Erythroblast (primary cell): ENCODE measurements at places on chromosomes 6 and 20.

- no peak for DNase-seq
These were observed 638 bp upstream of the MYL9 start for GRCh38 chr20:36540551-36541211.

- DNase-seq: no peak
These were observed 441.9 kb upstream of the ID4 start for GRCh38 chr6:19395316-19395715.

DNA sequence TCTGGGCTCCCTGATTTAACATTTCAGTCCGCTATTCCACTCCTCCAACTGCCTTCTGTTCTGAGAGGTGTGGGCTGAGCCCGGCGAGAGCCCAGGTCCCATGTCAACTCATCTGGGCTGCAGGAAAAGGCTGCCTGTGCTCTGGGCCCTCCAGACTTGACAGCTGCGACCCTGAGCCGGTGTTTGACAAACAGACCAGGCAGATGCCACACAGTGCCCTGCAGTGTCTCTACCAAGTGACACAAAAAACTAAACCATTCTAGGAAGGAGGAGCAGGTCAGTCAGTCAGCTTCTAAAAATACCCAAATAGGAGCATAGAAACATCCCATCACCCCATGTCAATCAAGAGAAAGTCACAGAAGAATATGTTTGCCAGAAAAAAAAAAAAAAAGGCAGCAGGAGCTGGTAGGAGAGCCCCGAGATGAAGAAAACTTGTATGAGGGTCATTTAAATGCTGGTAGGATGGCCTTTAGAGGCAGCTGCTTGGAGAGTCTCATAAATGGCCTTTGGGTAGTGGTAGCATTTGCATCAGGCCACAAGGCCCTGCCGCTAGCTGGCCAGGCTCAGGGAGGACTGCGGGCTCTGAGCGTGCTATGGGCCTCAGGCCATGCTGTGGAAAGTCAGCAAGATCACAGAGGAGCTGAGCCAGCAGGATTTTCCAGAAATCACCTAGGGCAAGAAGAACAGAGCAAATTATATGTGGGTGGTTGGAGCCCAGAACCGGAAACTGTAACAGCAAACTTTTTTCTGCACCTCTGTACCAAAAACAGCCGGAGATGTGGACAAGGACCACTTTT is 36.6 kb upstream of the GFOD1 start:
- DNase-seq: no peak

DNA sequence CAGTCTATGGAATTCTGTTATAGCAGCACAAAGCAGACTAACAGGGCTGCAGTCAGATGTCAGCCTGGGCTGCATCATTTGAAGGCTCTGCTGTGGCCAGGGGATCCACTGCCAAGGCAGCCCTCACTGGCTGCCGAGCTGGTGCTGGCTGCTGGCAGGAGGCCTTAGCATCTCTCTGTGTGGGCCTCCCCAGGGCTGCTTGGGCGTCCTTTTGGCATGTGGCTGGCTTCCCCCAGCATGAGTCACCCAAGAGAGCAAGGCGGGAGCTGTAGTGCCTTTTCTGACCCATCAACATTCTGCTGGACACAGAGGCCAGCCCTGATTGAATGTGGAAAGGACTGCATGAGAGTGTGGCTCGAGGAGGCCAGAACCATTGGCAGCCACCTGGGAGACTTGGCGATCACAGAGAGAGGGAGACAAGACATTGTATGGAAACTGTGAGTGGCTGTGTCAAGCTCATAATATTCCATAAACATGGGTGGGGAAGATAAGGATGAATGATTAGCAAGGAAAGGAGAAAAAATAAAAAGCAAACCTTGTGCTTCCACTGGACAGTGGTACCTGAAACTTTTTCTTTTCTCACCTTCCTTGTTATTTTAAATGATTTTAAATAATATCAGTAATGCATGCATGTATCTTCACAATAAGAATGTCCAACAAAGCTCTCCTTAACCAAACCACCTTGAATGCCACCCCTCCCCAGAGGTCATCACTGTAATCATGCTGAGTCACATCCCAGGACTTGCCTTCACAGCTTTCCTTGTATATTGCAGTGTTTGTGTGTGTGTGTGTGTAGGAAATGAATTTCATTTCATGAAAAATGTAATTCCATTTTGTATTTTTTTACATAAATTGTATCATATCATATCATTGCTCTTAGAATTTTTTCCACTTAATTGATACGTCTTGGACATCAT is 55.0 kb upstream of the VSX1 start:
- no peak for DNase-seq

- no peak for DNase-seq
These were observed 74.7 kb downstream of the PTCHD4 start for GRCh38 chr6:48036316-48036715.

GRCh38 chr6:32809171-32809570 is 7.6 kb downstream of the HLA-DOB start:
- no peak for DNase-seq

DNA sequence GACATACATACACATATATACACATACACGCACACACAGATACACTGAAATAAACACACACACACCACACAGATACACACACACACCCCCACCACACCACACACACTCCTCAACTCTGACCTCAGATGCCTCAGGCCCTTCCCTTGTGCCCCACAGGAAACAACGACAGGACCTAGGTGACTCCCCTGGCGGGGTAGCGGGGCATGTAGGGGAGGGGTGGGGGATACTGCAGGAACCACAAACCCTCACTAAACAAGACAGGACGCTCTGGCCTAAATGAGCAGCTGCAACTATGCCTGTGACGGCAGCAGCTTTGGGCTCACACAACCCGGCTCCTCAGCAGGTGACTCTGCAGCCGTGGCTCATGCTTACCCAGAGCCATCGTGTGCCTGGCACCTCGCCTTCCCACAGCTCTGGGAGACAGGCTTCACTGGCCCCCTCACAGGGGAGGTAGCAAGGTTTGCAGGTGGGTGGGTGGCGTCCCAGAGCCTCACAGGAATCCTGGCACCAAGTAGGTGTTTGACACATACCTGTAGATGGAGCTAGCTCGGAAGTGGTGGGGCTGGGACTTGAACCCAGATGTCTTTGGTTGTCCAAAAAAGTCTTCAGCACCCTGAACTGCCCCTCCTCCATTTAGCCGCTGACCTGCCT is 100.8 kb downstream of the GRM4 start:
- no peak for DNase-seq

- no peak for DNase-seq
These were observed 81.7 kb upstream of the NXT1 start for GRCh38 chr20:23268792-23269354.

DNA sequence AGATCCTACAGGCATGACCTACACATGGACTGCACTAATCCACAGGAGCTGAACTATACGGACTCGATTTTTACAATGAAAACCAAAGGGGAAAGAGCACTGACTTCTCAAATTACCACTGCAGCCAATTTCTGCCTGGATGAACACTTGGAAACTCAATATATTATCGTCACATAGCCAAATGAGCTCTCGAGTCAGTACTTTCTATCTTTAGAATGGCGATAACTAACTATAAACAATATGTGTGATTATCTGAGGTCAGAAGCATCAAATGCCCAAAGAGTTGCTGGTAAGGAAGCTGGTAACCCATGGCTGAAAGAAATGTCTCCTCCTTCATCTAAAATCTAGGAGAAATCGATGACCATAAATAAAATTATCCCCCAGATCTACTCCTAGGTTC is 86.7 kb downstream of the KIF16B start:
- DNase-seq: no peak

- no peak for DNase-seq
These were observed 82.9 kb upstream of the MLN start for GRCh38 chr6:33886673-33887144.

DNA sequence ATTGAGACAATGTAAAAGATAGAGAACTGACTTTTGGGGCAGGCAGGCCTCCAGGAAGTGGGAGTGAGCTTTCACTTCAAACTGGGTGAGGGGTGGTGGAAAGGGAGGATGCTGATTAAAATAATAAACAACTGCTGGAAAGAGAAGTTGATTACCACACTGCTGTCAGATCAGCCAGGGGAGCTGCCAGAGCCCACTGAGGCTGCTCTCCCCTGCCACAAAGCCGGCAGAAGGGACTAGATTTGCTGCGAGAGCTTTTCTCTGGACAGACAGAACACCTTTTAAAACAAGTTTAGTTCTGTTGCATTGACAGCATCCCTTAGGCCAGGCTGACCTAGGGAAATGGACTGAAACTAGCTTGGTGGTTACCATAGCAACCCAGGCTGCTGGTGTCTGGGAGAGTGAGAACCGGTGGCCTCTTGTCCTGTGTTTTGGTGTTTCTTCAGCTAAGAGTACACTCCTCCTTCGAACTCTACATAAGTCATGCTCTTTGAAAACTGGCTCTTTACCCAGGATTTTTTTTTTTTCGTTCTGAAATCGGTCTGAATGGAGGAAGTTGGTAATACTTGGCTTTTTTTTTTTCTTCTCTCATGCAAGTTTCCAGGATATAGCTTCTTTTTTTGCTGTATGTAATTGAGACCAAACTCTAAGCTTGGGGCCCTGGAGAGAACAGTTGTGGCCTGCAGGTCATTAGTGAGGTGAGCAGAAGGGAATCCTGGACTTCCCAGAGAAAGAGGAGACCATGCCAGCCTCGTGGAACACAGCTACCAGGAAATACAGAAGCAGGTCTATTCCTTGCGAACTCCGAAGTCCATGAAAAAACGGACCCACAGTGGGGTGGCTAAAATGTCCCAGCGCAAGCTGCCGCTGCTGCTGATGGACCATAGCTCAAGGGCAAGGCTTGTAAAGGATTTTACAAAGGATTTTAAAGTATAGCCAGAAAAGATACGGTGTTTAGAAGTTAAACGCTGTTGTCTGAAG is 374.4 kb downstream of the UTRN start:
- DNase-seq: no peak

GRCh38 chr20:4068708-4069107 is 53.4 kb upstream of the RNF24 start:
- DNase-seq: peak; percentile 84

- no peak for DNase-seq
These were observed 21.6 kb downstream of the TFAP2B start for GRCh38 chr6:50840112-50840810.

GRCh38 chr6:122609881-122610689 is at the start of gene PKIB:
Gene PKIB, plus strand, starts transcription at chr6:122610405. Its CDS starts 107,390 bp downstream, at chr6:122717795.
- DNase-seq: peak; percentile 57

GRCh38 chr6:105364243-105364642 is 38.6 kb downstream of the PREP start:
- DNase-seq: no peak

GRCh38 chr6:143882401-143882930 is 18.2 kb downstream of the ZC2HC1B start:
- no peak for DNase-seq

GRCh38 chr6:160030103-160030502 is 61.2 kb downstream of the IGF2R start:
- DNase-seq: no peak

DNA sequence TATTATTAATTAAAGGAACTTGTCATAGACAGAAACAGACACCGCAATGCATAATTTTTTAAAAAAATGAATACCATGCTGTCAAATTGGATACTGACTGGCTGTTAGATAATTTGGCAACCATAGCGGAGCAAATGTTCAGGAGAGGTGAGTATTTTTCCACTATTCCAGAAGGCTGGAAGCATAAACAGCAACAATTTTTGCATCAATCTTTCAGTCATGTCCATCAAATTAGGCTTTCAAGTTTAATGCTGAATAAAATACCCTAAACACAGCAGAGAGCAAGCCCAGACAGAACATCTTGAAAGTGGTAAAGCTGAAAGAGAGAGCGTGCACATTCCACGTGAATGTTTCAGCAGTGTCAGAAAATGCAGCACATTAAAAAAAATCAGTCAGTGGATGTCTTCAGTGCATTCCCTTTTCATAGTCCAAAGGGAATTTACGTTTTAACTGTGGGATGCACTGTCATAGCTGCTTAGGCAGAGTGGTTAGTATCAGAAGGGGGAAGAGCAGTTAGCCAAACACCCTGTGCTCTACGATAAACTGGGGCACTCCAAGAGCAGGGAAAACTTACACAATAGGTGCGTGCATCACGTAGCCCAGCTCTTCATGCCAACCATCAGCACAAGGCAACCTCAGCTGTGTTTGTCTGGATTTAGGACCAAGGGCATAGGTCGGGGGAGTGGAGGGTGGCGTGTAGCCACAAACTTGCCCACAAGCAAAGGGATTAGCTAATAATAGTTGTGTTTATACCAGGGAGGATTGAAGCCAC is 116.2 kb upstream of the STMND1 start:
- DNase-seq: no peak

GRCh38 chr6:90216072-90216977 is 80.3 kb downstream of the BACH2 start:
- no peak for DNase-seq

GRCh38 chr6:33036535-33036934 is 27.1 kb upstream of the HLA-DOA start:
- DNase-seq: no peak

GRCh38 chr20:62246872-62247652 is 8.7 kb downstream of the OSBPL2 start:
- DNase-seq: no peak

DNA sequence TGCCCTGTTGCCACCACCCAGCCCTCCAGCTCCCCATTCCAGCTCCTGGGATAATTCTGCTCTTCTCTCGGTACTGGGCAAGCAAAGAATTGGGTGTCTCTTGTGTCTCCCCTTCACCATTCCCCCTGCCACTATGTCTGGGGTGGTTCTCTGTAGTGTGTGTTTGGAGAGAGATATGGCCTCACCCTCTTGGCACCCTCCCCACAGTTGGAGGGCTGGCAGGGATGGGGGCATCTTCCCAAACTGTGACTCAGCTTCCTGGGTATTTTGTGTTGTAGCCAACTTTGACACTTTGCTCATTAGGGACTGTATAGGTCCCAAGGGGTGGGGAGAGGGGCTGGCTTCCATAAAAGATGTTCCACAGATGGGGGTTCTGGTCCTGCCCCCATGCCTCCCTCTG is 1.7 kb downstream of the TNXB start:
- peak; percentile 67 for DNase-seq

- DNase-seq: no peak
These were observed 26.8 kb downstream of the SLC16A10 start for GRCh38 chr6:111114087-111114443.

GRCh38 chr6:168145747-168146596 is 67.0 kb upstream of the FRMD1 start:
- DNase-seq: no peak

DNA sequence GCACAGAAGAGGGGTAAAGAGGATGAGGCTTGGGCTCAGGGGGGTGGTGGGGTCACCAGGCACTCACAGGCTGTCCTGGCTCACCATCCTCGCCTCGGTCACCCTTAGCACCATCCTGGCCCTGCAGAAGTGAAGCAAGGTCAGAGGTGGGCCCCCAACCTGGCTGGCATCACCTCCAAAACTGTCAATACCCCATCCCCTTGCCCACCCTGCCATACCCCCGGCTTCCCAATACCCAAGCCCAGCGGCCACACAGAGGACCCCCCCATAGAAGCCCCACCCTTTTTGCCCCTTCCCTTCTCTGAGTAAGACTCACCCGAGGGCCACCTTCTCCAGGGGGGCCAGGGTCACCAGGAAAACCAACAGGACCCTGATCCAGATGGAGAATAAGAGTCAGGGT is 23.6 kb downstream of the COL11A2 start:
- no peak for DNase-seq
